ENCODE measurements at places on chromosomes 12 and 14.

GRCh38 chr12:122537021-122537420 is 10.0 kb downstream of the KNTC1 start:
- DNase-seq, result no peak

- DNase-seq, result no peak
Observed at GRCh38 chr12:7023114-7023513, 4.8 kb upstream of the LPCAT3 start.

DNA sequence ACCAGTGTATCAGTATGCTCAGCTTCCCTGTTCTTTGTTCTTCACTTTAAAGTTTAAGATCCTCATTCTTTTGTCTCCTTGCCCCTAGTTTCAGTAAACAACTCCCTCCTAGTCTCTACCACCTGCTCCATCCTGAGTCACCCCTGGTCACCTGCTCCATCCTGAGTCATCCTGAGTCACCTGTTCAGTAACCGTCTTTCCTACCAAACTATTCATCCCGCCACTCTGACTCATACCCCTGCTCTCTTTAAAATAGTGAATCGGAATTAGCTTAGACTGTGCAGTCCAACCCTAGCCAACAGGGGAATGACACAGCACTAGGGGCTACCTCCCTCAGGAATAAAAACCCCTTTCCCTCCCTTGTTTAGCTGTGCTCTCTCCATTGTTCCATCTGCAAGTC is 888.1 kb upstream of the MDGA2 start:
- DNase-seq, result no peak

GRCh38 chr14:69812711-69813110 is 15.7 kb upstream of the SLC10A1 start:
- no peak for DNase-seq

DNA sequence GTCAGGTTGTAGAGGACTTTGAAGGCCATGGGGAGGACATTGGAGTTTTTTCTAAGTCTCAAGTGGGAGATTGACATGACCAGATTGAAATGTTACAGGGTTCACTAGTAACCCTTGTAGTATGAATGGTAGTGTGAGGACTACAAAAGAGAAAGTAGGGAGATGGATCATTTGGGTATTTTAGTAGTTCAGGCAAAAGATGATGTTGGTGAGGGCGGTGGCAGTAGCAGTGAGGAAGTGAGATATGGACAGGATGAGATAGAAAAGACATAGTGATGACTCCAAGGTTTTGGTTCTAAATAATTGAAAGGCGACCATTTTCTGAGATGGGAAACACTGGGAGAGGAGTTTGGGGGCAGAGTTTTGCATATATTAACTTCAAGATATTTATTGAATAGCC is 94.2 kb upstream of the CNTN1 start:
- DNase-seq, result no peak

- DNase-seq, result no peak
Observed at GRCh38 chr14:22268875-22269274, 320.1 kb downstream of the DAD1 start.

GRCh38 chr12:34601689-34602088 is 579.4 kb downstream of the ALG10 start:
- peak; percentile 9 for DNase-seq

DNA sequence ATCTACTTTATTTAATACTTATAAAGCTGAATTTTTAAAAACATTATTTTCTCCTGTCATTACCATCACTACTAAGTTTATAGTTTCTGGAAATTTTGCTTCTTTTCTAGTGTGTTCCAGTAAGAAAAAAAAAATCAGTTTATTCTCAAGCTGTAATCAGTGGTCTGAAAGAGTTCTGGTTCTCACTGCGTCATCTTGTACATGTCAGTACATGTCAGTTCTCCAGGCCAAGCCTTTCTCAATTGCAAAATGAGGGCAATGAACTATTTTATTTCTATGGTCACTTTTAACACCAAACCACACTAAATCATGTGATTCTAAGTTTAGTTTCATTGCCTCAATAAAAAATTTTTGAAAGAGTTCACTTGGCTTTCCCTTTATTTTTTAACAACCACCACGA is 468.9 kb upstream of the LRFN5 start:
- no peak for DNase-seq

- DNase-seq, result no peak
Observed at GRCh38 chr14:57362361-57362760, 28.0 kb upstream of the NAA30 start.

- DNase-seq, result no peak
Observed at GRCh38 chr14:23245282-23245681, 7.5 kb downstream of the RNF212B start.

GRCh38 chr14:55980970-55981369 is 137.2 kb upstream of the PELI2 start:
- DNase-seq, result no peak

- DNase-seq, result no peak
Observed at GRCh38 chr12:101470939-101471338, 4.2 kb upstream of the SPIC start.

GRCh38 chr12:131015581-131016337 is 62.1 kb downstream of the ADGRD1 start:
- DNase-seq, result peak; percentile 22

Data from lower lobe of right lung (tissue), 2 donors.